ENCODE measurements at places on chromosomes 1 and 21.

DNA sequence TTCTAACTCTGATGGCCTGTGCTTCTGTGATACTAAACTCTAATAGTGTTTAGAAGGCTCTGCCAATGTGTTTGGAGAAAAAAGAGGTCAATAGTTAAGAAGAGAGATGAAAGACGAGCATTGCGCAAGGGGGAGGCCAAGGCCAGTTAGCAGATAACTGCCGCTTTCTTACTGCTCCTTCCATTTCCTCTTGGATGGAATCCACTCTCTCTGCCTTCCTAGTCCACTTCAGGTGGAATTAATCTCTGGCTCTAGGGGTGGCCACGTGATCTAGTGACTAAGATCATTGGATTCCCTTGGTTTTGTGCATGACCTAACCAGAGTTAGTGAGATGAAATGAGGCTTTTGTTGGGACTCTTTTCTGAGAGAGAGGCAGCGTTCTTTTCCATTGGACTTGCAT lies 148.3 kb downstream of the ACTL8 start:
- DNase-seq: no peak

- no peak for DNase-seq
Observed at GRCh38 chr1:22500471-22500870, 48.8 kb downstream of the ZBTB40 start.

- no peak for DNase-seq
Observed at GRCh38 chr1:221667504-221667903, 74.4 kb downstream of the DUSP10 start.

DNA sequence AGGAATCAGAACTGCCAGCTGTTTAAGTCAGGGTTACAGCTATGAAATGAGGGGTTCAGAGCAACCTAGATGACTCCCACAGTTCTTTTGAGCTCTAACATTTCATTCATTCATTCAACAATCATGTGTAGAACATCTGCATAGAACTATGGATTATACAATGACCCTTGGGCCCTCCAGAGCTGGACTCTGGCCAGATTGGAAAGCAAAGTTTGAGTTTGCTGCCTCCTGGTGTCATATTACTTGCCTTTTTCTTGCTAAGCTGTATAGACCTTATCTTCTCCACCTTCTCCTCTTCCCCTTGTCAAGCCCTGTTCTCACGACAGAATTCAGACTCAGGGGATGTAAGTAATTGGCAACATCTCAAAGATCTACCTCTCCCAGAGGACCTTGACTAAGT lies 4.0 kb downstream of the CASQ2 start:
- DNase-seq: no peak

- DNase-seq: no peak
Observed at GRCh38 chr1:56877973-56878372, 23.4 kb downstream of the C8A start.

GRCh38 chr1:228289239-228289849 lies 81.5 kb downstream of the OBSCN start:
- no peak for DNase-seq

DNA sequence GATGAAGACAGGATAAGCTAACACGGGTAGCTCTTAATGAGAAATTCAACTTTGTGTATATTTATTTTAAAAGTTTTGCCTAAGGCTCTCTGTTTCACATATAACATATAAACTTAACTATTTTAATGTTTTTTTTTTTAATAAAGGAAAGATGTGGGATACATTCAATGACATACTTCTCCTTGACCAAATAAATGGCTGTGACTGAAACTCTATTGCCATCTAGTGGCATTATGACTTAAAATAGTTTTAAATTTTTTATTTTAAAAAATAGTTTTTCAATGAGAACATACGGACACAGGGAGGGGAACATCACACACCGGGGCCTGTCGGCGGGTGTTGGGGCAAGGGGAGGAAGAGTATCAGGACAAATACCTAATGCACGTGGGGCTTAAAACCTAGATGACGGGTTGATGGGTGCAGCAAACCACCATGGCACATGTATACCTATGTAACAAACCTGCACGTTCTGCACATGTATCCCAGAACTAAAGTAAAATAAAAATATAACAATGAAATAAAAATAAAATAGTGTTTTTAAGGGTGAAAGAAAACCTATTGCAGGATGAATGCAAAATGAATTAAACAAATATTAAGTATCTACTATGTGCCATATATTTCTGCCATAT lies 83.4 kb downstream of the LYST start:
- no peak for DNase-seq

GRCh38 chr1:185917646-185918045 lies 183.5 kb downstream of the HMCN1 start:
- no peak for DNase-seq
